ENCODE measurements at places on chromosomes 7 and 10.

GRCh38 chr10:7853226-7853842, 35.0 kb downstream of the TAF3 start:
- no peak for DNase-seq

DNA sequence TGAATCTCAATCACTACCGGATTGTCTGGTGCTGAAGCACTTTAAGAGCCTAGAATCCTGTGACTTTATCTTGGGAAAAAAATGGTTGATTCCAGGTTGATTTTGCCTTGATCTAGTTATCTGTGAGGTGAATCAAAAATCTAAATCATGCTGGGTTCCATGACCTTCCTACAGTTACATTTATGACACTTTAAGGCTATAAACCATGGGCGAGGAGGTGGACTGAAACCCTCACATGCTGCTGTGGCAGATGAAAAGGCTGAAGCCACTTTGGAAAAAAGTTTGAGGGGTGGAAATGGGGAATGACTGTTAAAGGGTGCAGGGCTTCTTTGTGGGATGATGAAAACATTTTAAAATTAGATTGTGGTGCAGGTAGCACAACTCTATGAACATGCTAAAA, 17.5 kb downstream of the SLC16A9 start:
- no peak for DNase-seq

DNA sequence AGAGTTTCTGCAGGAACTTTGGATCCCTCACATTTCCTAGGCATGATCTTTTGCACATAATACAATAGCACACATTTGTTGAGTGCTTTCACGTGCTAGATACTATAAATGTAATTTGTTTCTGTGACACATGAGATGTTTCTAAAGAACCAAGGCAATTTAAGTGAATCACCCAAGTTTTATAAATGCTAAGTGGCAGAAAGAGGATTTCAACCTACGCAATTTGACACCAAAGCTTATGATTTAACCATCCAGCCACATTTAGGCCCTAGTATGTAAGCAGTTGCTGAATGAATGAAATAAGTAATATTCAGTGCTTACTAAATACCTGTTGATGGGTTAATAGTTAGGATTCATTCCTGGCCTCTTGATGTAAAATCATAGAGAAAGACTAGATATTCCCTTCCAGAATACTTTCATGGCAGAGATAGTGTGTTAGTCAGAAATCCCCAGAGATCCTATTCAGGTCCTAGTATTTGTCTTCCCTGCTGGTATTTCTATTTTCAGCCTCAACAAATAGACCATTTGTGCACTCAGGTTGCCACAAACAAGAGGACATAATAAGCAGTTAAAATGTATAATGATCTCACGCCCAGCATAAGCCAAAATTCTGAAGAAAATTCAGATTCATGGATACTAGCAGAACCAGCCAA, 572.6 kb downstream of the IPMK start:
- no peak for DNase-seq

- no peak for DNase-seq
Measured at GRCh38 chr7:157468221-157469111, 131.7 kb downstream of the DNAJB6 start.

Measured in adrenal gland (tissue), 19 donors.